ENCODE measurements at places on chromosomes 7 and 10.

DNA sequence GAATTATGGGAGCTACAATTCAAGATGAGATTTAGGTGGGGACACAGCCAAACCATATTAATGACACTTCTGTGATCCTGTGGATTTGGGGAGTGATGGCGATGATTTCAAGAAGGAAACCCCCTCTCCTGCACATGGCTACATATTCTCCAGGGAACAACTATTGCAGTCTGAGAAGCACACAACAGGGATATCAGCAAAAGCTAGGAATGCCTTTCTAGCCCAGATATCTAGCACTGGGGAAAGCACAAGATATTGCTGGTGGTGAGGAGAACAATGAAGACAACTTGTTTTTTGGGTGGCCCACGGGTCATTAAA lies 24.3 kb downstream of the EPDR1 start:
- DNase-seq: no peak

DNA sequence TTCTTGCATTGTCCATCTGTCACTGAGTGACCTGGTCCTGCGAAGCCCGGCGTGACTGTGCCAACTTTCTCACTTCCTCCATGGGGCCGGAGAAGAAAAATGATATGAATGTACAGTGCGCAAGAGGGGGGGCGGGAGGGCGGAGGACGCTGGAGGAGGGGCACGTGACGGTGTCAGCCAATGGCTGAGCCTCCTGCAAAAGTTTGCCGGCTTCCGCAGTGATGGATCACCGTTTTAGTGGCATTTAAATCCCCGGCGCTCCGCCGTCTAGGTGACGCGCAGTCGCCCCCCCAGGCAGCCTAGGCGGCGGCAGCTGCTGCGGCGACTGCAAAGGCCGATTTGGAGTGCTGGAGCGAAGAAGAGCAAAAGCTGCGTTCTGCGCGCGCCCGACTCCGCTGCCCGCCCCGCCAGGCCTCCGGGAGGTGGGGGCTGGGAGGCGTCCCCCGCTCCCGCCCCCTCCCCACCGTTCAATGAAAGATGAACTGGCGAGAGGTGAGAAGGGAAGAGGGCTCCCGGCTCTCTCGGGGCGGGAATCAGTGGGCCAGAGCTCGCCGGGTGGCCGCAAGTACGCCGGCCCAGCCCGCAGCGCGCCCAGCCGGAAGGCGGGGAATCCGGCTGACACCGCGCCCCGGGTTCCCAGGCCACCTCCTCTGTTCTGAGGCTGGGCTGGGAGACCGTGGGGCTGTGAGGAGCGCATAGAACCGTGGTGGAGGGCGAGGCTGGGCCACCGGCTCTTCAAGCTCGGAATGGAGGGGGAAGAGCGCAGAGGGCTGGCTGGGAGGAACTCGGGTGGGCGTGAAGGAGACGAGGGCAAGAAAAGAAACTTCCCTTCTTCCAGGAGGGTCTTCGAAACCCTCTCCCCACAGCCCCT lies at the start of gene HOXA1:
Gene HOXA1, minus strand, starts transcription at position 104 of the 871 bp plus-strand sequence. Its CDS starts 88 bp downstream, at position 16.
- peak; percentile 61 for DNase-seq

DNA sequence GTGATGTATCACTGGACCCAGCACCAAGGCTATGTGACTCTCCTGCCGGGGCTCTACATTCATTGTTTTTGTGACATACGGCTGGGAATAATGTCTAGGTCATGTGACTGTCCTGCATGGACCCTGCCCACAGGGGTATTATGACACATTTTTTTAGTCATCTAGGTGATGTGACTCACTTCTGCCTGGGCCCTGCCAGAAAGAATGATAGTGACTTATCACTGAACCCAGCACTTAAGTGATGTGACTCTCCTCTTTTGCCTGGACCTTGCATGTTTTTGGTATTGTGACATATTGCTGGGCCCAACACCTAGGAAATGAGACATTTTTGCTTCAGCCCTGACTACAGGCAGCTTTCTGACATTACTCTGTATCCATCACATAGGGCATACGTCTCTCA lies 51.1 kb upstream of the ZNF107 start:
- no peak for DNase-seq

DNA sequence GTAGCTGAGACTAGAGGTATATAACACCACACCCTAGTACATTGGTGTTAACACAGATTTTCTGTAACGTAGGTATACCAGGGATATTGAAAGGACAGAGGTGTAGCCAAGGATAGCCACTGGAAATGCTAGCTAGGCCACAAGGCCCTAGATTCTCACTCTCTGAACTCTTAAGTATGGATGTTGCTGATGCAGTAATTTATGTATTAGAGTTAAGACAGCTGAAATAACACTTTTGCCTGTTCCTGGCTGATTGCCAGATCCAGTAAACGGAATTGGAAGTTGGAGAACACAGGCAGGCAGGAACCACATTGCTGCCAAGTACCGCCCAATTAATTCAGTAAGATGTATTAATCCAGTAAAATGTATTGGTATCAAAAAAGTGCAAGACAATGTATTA lies 1.8 kb downstream of the CALU start:
- no peak for DNase-seq

- DNase-seq: no peak
Measured at GRCh38 chr10:60901561-60902235, 42.3 kb downstream of the RHOBTB1 start.

GRCh38 chr7:112779667-112780066 lies 10.5 kb downstream of the TMEM168 start:
- no peak for DNase-seq

GRCh38 chr10:117801691-117802090 lies 245.1 kb downstream of the RAB11FIP2 start:
- no peak for DNase-seq

- DNase-seq: no peak
Measured at GRCh38 chr7:92652536-92652935, 62.3 kb upstream of the FAM133B start.

GRCh38 chr7:16232273-16232672 lies 189.1 kb downstream of the CRPPA start:
- no peak for DNase-seq

DNA sequence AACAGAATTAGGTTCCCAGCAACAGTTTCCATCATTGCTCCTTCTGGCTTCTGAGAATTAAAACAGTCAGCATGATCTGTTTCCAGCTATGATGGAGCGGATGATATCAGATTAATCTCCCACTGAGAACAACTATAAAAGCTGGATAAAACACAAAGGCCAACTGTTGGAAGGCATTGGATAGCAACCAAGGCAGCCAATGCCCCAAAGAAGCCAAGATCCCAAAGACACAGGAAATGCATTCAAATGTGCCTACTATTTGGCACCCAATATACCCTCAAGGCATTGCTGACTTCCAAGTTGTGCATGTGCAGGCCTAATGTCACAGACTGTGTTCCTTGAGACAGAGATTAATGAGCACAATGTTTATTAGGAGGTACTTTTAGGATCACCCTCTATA lies 259.3 kb downstream of the ARHGAP12 start:
- no peak for DNase-seq

DNA sequence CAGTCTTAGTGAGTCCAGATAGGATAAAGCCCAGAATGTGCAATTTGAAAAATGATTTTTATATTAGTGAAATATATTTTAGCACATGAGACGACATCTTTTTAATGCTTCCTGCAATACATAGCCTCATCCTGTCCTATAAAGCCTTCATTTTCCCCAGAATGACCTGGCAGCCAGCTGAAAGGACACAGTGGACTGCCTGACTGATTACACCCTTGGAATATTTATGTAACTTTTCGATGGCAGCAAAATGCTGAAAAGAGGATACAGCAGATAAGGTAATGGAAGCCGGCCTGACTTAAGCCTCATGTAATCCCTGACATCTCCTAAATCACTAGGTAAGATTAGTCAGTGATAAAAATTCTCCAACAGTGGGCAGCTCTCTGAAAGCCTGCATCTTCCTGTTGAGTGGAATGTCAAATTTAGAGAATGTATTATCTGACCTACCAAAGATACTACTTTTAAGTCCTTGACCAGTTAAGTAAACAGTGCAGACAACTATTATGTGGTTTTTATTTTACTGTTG lies 210.7 kb upstream of the STEAP1 start:
- no peak for DNase-seq

DNA sequence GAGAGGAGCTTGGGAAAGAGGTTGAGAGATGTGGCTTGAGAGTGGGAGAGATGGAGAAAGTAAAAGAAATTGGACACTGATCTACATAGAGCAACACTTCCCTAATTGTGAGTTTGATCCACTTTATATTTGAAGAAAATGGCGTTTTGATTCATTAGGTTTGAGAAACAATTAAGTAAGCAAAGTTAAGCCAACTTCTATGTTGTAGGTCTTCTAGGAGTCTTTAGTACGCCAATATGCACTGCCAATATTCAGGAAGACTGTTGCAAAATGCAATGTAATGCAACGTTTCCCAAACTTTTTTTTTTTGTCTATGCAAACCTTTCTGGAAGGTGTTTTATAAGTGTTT lies 7.0 kb upstream of the PRTFDC1 start:
- no peak for DNase-seq

DNA sequence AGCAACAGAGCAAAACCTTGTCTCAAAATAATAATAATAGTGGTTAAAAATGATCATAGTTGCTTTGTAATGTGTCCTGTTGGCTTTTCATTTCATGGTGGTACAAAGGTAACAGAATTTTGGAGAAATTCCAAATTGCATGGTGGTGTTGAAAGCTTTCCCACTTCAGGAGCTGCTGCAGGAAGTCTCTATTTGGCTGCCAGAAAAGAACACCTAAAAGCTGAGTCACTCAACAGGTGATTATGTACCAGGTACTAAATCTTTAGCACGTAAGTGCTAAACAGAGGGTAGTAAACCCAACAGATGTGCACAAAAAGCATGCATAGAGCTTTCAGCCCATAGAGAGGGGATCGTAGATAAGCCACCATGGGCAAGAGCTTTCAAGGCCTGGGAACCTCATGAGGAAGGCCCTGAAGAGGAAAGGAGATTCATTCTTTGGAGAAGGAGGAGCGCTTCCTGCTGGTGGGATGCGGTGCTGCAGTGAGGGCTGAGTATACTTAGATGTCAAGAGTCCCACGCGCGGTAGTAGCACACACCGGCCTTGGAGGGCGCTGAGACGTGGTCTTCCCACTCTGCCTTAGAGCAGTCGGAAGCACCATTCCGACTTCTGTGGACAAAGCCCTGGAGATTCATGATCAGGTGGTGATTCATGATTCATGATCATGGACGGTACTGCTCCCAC lies 118.7 kb downstream of the RALA start:
- no peak for DNase-seq

DNA sequence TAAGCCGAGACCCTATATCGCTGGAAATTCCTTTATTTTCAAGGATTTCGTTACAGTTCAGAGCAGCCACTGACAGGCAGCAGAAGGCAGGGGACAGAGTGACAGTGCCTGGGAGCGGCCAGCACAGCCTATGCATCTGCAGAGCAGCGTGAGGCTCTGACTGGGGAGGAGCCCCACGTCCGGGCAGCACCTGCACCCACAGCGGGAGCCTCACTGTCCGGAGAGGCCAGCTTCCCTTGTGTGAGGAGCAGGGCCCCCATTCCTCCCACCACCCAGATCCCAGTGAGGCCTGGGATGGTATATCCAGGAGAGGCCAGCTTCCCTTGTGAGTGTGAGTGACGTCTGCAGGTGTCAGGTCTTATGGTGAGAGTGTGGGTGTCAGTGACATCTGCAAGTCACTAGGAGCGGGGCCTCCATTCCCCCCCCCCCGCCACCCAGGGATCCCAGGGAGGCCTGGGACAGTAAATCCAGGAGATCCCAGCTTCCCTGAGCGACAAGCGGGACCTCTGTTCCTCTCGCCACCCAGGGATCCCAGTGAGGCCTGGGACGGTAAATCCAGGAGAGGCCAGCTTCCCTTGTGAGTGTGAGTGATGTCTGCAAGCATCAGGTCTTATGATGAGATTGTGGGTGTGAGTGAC lies 259.1 kb downstream of the PTPRN2 start:
- no peak for DNase-seq

GRCh38 chr7:30184791-30185487 lies 50.2 kb downstream of the MTURN start:
- DNase-seq: no peak

DNA sequence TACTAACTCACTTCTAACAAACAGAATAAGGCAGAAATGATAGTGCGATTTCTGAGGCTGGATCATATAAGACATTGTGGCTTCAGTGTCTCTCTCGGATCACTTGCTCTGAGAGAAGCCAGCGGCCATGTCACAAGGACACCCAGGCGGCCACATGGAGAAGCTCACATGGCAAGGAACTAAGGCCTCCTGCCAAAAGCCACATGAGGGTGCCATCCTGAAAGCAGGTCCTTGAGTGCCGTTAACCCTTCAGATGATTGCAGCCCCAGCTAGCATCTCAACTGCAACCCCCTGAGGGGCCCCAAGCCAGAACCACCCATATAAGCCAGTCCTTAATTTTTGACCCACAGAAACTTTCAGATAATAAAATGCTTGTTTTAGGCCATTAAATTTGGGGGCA lies 6.9 kb upstream of the VDAC2 start:
- no peak for DNase-seq

GRCh38 chr7:11746591-11746990 lies 85.4 kb downstream of the THSD7A start:
- no peak for DNase-seq

GRCh38 chr10:53491774-53492173 lies 719.2 kb upstream of the MBL2 start:
- DNase-seq: no peak

GRCh38 chr7:9761224-9761623 lies 1212.4 kb upstream of the PHF14 start:
- DNase-seq: no peak

DNA sequence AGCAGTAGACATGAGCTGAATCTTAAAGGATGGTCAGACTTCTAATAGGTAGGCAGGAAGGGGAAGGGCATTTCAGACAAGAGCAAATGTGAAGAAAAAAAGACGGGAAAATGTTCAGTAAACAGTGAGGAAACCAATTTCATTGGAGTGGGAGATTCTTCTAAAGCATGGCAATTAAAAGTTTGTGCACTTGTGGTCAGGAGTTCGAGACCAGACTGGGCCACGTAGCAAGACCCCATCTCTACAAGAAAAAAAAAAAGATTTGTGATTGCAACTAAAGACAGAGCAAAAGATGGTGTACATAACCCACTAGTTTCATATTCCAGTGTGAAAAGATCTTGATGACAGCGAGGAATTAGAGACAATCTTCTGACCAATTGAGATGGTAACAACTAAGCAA lies 41.7 kb downstream of the CCDC71L start:
- no peak for DNase-seq

GRCh38 chr7:113099284-113099919 lies 12.8 kb upstream of the GPR85 start:
- DNase-seq: no peak

DNA sequence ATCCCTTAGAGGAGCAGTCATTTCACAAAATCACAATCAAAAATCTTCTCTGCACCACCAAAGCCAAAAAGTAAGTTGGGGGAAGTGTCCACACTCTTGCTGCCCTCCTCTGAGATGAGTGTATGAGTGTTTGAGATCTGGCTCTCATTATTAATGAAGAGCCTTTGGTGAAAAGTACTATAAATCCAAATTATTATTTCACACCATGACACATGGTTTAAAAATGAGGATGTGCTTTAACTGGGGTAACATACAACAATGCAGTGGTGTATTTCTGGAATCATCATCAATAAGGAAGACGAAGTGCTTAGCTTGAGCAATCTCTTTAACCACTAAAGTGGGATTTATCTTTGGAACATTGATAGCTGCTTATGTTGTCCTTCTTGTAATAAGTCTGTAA lies 114.2 kb upstream of the ADAM12 start:
- DNase-seq: no peak

- DNase-seq: no peak
Measured at GRCh38 chr7:89988074-89988473, 166.2 kb upstream of the STEAP1 start.

Measured in T-helper 22 cell (primary cell).